AG04450 (cell line): ENCODE measurements at places on chromosomes 4 and X. TPM values are rescaled to one million over a fixed set of nuclear protein-coding genes. Genes with fewer than 3 reads are reported as not detected.

Gene SSX3
- not detected in 2 replicates for polyA plus RNA-seq

Gene SPANXN3
- not detected in 2 replicates for polyA plus RNA-seq

Gene CA5B
- polyA plus RNA-seq = 3.5 and 4.5 TPM in 2 replicates

Gene RNF212
- polyA plus RNA-seq = 0.52 and 0.88 TPM in 2 replicates

Gene TMEM271
- not detected in 2 replicates for polyA plus RNA-seq

Gene POLN
- polyA plus RNA-seq = 0.35 and 0.42 TPM in 2 replicates

GRCh38 chr4:29861307-29861706 is 858.9 kb upstream of the PCDH7 start:
- no peak for DNase-seq

DNA sequence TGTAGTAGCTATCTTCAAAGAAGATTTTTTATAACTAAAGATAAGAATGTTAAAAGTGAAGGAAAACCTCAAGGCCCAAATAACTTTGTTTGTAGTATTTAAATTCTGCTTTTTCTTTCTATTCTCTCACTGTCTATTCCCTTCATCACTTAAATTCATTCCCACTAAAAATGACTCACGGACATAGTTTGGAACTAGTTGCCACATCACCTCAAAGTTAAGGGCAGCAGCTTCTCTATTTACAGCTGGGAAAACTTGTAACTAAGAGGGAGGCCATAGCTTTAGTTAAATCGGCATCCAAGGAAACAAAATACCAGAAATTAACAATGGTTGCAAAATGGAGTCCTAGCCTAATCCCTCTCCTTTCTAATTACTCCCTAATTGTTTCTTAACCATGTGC is 325.4 kb upstream of the MAGEB2 start:
- DNase-seq = no peak

GRCh38 chr4:64158648-64159326 is 250.5 kb downstream of the TECRL start:
- no peak for DNase-seq

DNA sequence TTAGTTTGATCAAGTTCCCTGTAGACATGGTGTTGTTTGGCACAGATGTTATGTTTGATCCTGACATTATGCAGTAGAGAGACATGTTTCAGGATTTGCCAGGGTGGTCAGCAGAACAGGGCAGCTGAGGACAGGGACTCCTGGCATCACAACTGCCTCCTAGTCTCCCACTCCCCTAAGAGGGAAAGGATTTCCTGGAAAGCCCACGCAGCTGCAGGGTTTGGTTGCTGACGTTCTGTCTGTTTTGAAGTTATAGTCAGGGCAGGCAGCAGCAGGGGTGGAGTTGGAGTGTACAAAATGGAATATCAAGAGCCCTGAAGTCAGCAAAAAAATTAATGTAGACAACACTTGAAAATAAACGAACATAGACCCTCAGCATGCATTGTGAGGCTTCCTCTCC is 125.4 kb downstream of the CPE start:
- DNase-seq = no peak

DNA sequence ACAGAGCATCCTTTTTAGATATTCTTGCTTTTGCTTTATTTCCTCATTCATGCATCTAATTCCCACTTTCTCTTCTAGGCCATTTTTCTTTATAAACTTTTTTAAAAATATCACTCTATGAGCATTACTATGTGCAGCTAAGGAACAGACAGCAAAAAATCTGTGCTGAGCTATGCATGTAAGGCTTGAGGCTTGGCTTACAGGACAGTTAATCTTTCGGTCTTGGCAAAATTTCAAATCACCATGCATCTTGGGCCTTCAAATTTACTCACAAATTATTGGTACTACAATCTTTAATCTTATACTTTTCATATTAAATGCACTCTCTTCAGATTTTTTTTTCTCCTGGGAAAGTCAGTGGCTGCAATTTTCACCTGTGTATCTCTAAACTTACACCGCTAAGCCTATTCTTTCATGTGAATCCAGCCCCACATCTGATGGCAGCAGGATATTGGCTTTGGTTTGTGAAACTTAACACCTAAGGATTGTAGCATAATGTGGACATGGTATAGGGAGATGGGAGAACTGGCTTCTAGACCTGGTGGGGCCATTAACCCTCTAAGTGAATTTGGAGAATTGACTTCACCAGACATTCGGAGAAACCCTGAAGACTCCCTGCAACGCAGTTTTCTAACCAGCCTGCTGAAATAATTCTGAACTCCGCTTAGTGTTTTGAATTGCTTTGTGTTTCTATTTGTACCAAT is 278.3 kb downstream of the SPRY1 start:
- DNase-seq = no peak
